Activated T-cell treated with anti-CD3 and anti-CD28 coated beads, Interleukin-2, amount 50 U/mL, for 48 hours (primary cell): ENCODE measurements at places on chromosomes 12 and 14.

DNA sequence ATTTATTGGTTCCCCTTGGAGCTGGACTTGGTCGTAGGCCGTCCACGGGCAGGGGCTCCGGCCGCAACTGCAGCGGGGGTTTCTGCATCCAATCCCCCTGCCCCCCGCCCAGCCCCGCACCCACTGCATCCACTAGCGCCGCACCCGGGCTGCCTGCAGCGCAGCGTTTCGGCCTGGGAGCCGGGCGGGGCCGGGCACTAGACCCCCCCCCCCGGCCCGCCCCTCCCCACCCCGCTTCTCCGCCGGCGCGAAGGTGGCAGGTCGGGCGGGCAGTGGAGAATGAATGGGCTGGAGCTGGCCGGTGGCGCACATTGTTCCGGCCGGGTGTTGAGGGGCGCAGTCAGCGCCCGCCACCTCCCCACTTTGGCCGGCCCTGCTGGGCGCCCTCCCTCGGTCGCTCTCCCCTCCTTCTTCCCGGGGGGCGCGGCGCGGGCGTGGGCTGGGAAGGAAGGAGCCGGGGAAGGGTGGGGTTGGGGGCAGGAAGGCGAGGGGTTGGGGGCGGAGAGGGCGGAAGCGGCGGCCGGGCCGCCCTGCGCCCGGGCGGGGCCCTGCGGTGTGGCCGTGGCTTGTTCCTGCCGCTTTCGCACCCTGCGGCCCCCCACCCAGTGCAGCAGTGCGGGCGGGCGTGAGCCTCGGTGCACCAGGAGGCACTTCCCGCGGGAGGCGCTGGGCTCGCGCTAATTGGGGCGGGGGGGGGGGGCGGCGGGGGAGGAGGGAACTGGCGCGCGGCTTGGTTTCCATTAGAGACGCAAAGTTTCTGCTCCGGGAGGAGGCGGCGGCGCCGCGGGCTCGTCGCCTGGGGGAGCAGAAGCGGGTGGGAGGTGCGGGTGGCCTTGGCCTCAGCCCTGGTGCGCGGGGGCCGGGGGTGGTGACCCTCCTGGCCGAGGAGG is 841 bp downstream of the CALM1 start:
- DNase-seq: peak; percentile 69

- no peak for DNase-seq
These were observed 7.6 kb downstream of the TSPAN9 start for GRCh38 chr12:3084742-3085141.

GRCh38 chr14:61847861-61848260 is 85.6 kb downstream of the SNAPC1 start:
- DNase-seq: no peak

- DNase-seq: no peak
These were observed 11.3 kb downstream of the SCARB1 start for GRCh38 chr12:124852329-124852831.

GRCh38 chr12:111828338-111828979 is 13.6 kb upstream of the MAPKAPK5 start:
- DNase-seq: no peak

GRCh38 chr14:53151523-53152183 is 1.5 kb downstream of the DDHD1 start:
- no peak for DNase-seq

DNA sequence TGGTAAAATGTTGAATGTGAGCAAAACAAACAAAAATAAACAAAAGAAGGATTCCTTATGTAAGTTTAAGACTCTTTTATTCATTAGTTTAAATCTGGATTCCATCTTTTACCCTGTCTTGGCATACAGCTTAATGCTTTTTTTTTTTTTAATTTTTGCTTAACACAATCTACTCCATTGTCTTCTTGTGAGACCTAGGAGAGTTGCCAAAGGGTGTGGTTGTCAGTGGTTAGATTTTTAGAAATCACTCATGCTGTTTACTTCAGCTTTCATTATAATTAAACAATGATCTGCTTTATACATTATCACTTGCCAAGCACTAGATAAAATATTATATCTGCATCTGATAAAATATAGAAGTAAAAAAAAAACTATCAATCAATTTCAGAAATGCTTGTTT is 77.7 kb upstream of the KITLG start:
- DNase-seq: no peak

GRCh38 chr14:92978229-92979021 is 55.5 kb downstream of the CHGA start:
- no peak for DNase-seq

DNA sequence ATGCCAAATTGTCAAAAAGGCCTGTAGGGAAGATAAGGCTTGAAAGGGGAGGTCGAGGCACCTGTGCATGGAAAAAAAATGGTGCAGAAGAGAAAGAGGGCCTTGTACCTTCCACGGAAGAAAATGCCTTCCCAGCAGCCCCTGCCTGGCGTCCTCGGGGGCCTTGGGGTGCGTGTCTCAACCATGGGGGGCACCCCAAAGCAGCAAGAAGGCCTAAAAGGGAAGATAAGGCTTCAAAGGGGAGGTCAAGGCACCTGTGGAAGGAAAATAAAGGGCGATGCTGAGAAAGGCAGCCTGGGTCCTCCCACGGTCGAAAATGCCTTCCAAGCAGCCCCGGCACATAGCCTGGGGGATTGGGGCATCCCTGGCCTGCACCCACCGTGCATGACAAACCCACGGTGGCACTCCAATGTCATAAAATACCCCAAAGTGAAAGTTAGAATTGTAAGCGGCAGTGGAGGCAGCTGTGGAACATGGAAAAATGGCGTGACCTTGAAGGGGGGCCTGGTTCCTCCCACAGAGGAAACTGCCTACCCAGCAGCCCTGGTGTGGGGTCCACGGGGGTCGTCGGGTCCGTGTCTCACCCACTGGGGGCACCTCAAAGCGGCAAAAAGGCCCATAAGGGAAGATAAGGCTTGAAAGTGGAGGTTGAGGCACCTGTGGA is 275.0 kb downstream of the ALG10 start:
- DNase-seq: no peak

DNA sequence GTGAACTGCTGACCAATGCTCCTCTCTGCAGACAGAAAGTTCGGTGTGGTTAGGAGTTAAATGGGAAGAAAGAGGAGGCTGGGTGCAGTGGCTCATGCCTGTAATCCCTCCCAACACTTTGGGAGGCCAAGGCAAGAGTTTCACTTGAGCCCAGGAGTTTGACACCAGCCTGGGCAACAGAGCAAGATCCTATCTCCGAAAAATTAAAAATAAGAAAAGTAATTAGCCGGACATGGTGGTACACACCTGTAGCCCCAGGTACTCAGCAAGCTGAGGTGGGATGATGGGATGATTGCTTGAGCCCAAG is 19.0 kb downstream of the ATXN2 start:
- DNase-seq: no peak

- DNase-seq: peak; percentile 81
These were observed 2.8 kb upstream of the AAAS start for GRCh38 chr12:53324113-53324778.

- no peak for DNase-seq
These were observed 25.4 kb downstream of the CGRRF1 start for GRCh38 chr14:54535126-54535525.

DNA sequence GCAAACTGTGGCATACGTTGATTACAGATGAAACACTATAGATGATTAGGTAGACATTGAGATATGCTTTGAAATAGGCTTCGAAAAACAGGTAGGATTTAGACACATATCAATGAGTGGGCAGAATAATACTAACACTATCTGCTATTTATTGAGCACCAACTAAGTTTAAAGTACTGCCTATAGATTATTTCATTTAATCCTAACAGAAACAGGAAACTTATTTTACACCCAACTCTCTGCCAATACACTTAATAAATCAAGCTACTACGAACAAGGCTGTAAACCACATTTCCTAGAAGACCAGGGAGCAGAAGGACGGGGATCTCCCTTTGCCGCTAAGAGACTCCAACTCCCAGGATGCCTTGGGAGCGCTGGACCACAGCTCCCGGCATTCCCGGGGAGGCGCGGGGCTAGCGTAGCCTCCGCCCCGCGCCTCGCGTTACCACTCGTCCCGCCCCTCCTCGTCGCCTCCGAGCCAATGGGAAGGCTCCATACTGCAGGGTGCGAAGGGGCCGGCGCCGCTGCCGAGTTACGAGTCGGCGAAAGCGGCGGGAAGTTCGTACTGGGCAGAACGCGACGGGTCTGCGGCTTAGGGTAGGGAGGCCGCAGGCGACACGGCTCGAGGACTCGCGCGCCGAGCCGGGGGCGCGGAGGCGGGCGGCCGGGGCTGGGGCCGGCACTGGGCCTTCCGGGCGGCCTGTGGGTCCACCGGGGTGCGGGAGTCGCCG is at the start of gene VRK1:
VRK1 (plus strand) TSS at position 532 of the 731 bp plus-strand sequence. CDS start 36,090 bp downstream, outside the sequence.
- peak; percentile 96 for DNase-seq

- peak; percentile 38 for DNase-seq
These were observed 17.2 kb downstream of the REM2 start for GRCh38 chr14:22900081-22900799.

- no peak for DNase-seq
These were observed 266.9 kb downstream of the CCDC91 start for GRCh38 chr12:28456934-28457710.

DNA sequence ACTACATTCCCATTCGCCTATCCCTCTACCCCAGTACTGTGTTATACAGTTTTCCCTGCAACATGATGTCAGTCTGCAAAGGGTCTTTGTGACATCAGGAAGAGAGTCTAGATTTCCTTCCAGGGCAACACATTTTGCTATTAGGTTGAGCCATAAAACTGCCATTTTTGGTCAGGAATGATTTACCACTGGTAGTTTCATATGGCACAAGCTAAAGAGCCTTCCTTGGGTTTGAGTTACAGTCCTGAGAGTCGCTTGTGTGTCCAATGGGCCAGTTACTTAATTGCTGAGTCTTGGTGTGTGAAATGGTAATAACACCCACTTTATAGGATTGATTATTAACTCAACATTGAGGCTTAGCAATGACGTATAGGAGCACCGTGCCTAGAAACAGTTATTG is 22.6 kb upstream of the AMIGO2 start:
- no peak for DNase-seq

DNA sequence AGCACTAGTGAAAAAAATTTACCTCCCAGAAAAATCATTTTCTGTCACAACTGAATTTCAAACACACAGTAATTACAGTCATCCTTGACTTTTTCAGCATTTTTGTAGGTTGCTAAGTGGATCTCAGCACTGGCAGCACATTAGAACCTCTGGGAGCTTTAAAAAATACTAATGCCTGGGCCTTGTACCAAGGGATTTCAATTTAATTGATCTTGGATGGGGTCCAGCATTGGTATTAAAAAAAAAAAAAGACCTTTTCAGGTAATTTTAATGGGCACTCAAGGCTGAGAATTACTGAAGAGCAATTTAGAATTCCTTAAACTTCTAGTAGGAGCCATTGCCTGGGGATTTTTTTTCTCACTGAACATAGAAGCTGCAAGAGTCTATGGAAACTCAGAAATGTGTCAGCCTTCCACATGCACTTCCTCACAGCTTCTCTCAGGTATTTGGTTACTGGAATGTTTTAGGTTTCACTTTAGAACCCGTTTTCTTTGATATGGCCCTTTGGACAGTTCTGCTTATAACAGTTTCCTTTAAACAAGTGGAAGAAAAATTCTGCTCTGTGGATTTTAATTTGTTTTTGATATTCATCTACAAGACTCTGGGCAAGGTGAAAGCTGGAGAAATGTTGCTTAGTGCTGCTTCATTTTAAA is 88.5 kb upstream of the DACT1 start:
- no peak for DNase-seq

DNA sequence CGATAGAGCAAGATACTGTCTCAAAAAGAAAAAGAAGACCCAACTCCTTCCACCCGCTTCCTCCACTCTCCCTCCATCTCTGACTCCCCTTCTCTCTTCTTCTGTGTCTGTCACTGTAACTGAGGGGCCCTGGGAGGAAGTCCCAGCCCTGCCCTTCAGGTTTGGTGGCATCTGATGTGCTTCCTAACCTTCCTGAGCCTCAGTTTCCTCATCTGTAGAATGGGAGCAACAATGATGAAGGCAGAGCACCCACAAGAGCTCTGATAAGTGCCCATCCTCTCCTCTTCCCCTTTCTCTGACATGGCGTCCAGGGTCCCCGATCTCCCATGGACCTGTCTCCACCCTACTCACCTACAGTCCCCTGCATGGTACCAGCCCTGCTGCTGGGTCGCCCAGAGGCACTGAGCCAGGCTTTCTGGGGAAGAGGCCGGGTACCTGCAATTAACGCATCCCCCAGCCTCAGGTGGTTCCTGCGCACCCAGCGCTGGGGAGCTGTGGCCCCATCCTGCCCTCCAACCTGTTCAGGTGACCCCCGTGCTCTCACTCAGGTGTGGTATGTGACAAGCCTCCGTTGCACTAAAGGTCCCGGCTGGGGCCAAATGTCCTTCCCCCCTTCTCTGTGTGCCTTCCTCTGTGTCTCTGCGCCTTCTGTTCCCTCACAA is 13.2 kb downstream of the FOXN4 start:
- no peak for DNase-seq

DNA sequence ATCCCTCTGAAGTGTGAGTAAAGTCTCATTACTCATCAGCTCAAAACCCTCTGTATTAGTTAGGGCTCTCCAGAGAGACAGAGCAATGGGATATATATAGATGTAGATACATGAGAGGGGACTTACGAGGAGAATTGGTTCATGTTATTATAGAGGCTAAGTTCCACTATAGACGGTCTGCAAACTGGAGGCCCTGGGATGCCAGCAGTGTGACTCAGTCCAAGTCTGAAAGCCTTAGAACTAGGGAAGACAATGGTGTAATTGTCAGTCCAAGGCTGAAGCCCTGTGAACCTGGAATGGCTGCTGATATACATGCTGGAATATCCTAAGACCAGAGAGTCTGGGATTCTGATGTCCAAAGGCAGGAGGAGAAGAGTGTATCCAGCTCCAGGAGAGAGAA is 57.3 kb upstream of the CEP83 start:
- no peak for DNase-seq

DNA sequence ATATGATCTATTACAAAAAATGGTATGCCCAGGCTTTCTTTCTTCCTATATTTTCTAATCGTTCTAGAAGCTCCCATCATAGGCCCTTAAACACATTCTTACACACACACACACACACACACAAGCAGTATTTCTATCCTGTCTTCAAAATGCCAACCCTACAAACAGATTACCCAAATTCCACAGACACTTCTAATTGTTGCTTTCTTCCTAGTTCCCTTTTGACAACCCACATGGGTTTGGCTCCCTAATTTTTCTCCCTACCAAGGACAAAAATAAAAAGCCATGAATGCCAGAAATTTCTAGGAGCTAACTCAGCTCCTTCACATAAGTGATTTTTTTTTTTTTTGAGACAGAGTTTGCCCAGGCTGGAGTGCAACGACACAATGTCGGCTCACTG is 60.3 kb upstream of the NTF3 start:
- DNase-seq: no peak

DNA sequence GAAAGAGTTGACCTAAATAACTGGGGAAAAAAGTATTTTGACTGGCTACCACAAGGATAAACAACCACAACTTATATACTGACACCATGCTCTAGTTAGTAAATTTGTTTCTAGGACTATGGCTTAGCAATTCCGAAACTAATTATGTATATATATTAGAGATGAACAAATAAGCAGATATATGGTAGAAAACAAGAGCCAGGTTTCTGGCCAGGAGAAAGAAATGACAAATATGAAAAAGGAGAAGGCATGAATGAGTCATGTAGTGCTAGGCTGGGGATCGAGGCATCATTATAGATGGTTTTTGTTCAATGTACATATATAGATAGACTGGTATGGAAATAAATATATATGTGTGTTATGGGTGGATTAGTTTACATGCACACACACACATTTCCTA is 5.5 kb upstream of the LRRC74A start:
- no peak for DNase-seq
